ENCODE measurements at places on chromosomes 13 and 19.

DNA sequence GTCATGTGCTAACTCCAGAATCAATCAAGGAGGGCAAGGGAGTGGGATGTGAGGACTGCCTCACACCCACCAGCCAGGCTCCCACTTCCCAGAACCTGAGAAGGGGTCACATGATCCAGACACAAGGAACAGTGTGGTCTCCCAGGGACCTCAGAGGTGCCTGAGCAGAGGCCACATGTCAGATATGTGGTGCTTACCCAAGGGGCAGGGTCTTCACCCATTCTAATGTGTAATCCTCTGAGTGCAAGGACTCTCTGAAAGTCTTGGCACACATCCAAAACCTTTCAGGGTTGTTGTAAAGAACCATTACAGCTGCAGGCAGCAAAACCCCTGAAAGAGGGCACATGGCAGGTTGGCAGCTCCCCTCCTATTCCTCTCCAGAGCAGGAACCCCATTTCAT is 656.6 kb downstream of the UQCRFS1 start:
- DNase-seq = no peak

DNA sequence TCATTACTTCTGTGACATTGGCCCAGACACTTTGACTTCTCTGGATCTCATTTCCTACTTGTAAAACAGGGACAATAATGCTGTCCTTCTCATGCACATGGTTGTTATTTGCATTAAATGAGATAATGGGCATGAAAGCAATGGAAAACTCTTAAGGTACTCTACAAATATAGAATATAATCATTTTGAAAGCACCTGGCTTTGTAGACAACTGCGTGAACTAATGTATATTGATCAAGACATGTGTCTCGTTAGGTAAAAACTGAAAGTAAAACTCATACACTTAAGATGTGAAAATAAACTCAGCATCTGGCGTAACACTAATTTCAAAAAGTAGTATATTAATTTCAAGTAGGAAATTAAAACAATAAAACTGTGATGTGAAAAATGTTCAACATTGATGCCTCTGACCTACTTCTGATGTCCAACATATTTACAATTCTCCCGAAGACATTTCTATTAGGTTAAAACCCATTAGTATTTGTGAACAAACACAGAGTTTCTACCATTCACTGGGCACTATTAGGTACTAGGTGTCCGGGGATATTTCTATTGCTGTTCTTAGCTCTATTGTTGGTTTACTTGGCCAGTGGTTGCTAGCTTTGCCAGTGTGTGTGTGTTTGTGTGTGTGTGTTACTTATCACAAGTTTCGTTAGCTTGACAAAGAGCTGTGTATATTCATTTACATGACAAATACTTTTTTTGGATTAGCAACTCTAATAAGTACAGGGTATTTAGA is 220.5 kb downstream of the KCNRG start:
- no peak for DNase-seq

DNA sequence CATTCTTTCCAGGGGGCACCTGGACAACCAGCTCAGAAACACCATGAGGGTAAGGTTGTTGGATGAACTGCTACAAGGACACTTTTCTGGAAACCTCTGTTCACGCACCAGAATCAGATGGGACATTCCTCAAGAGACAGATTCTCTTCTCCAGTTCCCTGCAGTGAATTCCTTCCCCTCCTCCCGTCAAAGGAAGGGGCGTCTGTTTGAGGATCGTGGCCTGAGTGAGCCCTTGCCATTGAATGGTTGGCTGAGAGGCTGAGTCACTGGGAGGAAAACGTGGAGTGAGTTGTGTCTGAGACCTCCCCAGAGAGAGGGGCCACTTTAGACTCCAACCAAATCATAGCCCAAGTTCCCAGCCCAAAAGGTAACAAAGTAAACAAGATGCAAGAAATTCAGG is 79.4 kb upstream of the ZNF507 start:
- no peak for DNase-seq

- no peak for DNase-seq
These were observed 10.0 kb downstream of the GTPBP3 start for GRCh38 chr19:17347361-17347760.

GRCh38 chr19:44839276-44839675 is 6.8 kb upstream of the NECTIN2 start:
- no peak for DNase-seq

- no peak for DNase-seq
These were observed 569.1 kb downstream of the KCTD12 start for GRCh38 chr13:76316998-76317527.

DNA sequence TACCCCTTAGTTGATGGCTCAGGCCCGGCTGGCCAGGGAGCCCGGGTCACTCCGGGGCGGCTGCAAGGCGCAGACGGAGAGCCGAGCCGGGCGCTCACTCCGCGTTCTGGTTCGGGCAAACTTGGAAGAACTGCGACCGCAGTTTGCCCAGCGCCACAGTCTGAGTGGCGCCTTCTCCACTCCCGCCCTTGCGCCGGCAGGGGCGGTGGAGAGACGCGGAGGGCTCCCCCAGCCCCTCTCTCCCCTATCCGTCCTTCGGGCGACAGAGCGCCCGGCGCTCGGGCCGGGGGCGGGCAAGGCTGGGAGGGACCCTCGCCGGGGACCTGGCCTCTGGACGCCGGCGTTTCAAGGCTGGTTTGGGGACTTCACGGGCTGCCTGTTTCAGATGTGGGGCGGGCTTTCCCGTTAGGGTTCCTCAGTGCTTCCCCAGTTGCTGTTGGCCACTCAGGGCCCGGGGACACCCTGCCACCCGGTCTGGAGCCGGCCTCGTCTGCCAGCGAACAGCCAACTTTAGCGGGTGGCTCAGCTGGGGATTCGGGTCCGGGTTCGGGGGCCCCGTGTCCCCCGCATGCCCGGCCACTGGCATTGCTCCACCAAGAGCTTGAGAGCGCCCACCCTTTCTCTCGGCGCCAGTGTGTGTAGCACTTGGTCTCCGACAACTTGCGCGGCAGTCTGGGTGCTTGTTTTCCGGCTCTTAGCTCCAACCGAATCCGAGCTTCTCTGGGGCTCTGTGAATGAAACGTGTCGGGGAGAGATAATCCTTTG is 1.5 kb downstream of the GPC6 start:
- DNase-seq = peak; percentile 72
